ENCODE measurements at places on chromosomes 11 and 22.

DNA sequence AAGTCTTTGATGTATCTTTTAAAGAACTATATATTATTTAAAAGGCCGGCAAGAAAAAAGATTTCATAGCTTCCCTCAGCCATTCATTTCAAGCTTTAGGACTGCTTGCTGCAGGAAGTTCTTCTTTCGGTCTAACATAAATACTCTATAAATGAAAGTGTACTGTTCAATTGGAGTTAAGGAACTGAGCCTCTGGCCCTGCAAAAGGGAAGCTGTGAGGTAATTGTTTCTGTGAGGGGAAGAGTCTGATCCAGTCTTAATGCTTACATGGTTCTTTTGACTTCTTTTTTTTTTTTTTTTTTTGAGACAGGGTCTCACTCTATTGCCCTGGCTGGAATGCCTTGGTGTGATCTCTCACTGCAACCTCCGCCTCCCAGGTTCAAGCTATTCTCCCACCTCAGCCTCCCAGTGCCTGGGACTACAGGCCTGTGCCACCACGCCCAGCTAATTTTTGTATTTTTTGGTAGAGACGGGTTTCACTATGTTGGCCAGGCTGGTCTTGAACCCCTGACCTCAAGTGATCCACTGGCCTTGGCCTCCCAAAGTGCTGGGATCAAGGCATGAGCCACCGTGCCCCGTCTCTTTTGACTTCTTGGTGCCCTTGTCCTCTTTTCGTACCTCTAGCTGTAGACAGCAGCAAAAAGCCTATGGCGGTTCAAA lies 4.7 kb upstream of the TRIM29 start:
- no peak for DNase-seq

GRCh38 chr11:35618497-35619115 lies 346 bp downstream of the FJX1 start:
- DNase-seq = no peak

GRCh38 chr11:45805305-45806071 lies 539 bp downstream of the SLC35C1 start:
- DNase-seq = no peak

DNA sequence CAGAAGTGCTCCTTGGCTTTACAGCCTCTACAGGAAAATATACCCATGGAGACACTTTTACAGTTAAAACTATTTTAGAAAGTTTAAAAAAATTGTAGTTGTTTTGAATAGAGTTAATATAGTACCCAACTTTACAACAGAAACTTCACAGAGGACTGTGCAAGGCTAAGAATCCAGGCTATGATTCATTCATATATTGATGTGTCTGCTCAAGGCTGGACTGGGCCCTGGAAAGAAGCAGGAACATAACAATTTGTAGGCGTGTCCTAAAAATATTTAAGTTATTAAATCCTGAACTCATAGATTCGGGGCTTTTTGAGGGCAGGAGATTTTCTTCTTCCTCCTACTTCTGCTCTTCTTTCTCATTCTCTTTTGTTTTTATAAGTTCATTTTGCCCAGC lies 291.5 kb upstream of the CCDC179 start:
- DNase-seq = no peak

DNA sequence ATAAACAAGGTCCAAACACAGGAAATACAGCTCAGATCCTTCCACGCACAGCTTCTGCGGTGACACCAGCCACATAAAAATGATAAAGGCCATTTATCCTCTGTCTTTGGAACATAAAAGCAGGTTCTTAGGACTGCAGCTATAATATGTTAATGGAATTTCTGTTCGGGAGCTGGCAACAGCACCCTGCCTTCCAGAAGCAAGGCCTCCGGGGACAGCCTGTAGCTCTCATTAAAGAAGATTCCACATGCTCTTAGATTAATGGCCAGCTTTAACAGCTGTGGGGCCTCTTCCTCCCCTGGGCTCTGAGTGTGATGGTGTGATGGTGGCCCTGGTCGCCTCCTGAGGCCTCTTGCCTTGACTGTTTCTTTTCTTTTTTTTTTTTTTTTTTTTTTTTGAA lies 137.3 kb downstream of the CACNA1I start:
- no peak for DNase-seq

GRCh38 chr11:128686021-128686741 lies 7.7 kb upstream of the FLI1 start:
- DNase-seq = no peak

GRCh38 chr11:494761-495536 lies 12.1 kb downstream of the RNH1 start:
- no peak for DNase-seq

DNA sequence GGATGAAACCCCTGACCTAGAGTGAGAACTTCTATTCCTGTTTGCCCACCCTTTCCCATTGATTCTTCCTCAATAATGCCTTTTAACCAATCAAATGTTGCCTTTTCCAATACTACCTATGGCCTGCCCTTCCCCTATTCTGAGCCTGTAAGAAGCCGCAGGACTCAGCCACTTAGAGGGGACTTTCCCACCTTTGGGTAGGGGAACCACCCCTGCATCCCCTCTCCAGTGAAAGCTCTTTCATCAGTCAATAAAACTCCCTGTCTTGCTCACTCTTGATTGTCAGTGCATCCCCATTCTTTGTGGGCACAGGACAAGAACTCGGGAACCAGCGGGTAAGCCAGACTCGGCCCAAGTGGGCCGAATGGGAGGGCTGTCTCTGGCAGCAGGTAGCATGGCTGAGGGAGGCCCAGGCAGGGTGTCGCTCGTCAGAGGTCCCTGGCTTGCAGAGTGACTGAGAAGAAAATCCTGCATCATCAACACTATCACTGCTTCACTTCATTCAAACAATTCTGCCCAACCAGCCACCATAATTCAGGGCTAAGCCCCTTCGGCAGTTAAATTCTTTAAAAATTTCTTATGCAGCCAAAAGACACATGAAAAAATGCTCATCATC lies 30.4 kb downstream of the LDHAL6A start:
- DNase-seq = no peak

- DNase-seq = no peak
Observed at GRCh38 chr22:27474711-27475547, 326.6 kb downstream of the MN1 start.

DNA sequence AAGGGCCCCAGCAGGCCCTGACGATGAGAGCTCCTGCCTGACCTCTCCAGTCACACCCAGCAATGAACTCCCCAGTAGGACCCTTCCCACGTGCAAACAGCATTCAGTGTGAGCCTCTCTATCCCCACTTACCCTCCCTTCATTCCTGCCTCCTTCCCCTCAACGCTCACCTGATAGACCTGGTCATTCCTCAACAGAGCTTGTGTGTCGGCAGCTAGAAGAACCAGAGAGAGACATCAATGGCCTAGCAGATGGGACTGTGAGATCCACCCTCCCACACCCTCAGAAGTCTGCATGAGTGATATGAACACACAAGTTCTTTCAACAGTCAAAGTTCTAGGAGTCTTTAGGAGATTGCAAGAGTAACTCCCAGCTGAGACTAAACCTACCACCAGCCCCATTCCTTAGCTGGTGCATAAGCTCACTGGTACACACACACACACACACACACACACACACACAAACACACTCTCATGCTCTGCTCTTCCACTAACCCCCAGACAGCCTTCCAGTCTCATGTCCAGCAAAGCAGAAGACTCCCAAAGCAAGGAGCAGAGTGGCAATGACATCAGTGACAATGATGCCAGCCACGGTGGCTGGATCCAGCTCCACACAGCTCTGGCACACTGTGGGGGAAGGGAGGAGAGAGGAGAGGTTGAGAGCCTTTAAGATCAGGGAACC lies 3.1 kb downstream of the CD3D start:
- no peak for DNase-seq

GRCh38 chr11:93622043-93622442 lies 39.4 kb upstream of the CEP295 start:
- no peak for DNase-seq

- no peak for DNase-seq
Observed at GRCh38 chr11:64967375-64967774, 4.5 kb downstream of the MAJIN start.

DNA sequence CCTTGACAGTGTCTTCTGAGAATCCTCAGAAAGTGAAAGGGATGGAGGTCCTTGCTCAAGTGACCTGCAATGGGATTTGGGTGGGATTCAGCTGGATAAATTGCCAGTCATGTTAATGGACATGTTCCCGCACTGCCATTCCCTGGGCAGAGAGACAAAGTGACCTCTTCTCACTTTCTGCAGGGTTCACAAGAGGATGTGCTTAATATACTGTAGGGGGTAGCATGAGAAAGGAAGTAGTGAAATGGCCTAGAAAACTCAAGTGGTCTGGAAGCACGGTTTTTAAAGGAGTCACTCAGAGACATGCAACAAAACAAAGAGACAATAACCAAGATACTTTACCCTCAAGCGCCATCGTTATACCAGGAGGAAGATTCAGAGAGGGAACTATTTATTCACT lies 70.2 kb downstream of the NELL1 start:
- no peak for DNase-seq

DNA sequence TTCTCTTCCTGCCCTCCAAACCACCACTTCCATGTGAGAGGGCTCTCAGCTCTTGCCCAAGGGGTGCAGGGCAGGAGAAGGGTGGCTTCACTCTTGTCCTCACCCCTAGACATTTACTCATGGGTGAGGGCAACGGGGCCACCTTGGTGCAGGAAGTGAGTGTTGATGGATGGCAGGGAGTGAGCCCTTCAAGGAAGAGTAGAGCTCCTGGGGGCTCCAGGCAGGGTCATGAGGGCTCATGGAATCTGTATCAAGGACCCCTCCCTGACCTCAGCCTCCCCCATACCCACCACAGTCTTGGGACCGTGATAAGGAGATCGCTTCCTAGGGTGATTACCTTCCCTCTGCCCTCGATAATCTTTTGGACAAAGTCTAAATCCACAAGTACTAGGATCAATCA lies 37.8 kb downstream of the TSPAN18 start:
- no peak for DNase-seq

GRCh38 chr11:16356057-16356760 lies at the start of gene SOX6:
SOX6 (minus strand) TSS chr11:16356546; CDS start chr11:16341248, 15,298 bp downstream.
- no peak for DNase-seq

GRCh38 chr11:28838741-28839140 lies 730.6 kb downstream of the METTL15 start:
- DNase-seq = no peak

GRCh38 chr22:48237466-48238283 lies 1475.2 kb downstream of the TBC1D22A start:
- no peak for DNase-seq

DNA sequence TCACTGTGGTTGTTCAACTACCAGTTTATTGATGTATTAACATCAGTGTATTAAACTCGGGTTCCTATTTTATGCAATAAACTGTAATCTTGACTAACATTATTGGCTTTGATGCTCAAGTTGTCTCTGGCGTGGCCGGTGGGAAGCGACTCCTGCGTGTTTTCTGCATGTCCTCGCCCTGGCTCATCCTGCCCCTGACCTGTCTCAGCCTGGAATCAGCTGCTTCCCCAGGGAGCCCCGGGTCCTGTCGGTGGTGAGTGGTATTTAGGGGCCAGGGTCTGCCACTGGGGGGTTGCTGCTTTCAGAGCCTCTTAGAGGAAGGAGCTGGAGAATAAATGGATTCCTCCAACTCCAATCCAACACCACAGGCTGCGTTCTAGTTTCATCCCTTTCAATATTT lies 22.5 kb downstream of the IFITM10 start:
- DNase-seq = no peak

GRCh38 chr11:13384908-13385640 lies 77.9 kb downstream of the BTBD10 start:
- no peak for DNase-seq

GRCh38 chr22:29352778-29353177 lies 35.6 kb downstream of the AP1B1 start:
- no peak for DNase-seq

DNA sequence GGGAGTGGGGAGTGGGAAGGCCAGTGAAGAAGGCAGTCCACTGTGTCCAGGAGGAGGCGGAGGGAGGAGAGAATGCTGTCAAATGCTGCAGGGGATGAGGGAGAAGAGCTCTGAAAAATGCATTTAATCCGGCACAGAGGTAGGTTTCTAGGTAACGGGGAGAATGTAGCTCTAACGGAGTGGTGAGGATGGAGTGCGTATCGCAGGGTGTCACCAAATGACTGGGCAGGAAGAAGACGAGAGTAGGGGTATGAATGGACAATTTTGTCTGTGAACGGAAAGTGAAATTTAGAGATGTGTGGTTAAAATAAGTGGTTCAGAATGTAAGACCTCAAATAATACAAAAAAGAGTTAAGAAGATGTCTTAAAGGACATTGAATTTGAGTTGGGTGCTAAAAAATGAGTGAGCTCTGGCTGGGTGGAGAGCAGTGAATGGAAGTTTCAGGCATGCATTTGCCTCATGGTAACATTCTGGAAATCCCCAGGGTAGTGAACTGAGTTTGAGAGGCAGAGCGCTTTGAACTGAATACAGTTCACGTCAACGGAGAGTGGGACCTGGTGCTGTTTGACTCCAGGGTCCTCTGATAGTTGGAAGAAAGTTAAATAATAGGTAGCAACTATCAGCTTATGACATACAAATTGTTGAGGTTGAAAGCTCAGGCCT lies 81.3 kb upstream of the CADM1 start:
- no peak for DNase-seq

- no peak for DNase-seq
Observed at GRCh38 chr11:123211149-123211852, 16.3 kb upstream of the CLMP start.

DNA sequence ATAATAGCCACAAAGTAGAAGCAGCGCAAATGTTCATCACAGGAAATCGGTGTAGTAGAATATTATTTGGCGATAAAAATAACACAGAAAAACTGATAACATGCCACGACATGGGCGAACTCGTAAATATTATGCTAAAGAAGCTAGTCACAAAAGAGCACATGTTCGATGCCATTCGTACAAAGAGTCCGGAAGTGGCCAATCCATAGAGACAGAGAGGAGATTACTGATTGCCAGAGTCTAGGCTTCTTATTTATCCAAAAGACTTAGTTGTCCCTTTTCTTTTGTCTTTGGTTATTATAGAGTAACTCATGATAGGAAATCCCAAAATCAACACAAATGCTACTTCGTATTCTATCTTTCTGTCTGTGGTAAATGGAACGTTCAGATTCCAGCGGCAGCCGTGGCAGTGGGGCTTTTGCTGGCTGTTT lies 56.5 kb downstream of the MED15 start:
- no peak for DNase-seq

DNA sequence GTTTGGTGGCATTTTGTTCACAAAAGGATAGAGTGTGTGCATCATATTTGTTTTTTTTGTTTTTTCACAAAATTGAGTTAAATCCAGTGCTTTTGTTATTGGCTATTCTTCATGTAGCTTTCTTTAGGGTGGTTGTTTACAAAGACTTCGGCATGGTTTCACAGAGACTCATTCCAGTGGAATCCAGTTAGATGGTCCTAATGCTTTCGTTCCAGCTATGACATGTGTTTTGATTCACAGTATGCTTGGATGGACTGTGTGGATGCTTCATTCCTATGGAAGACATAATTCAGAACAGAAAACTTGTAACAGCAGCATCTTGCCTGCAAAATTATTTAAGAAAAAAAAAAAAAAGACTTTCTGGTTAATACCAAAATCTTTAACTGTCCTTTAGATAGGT lies 97.9 kb downstream of the PDHX start:
- no peak for DNase-seq

- no peak for DNase-seq
Observed at GRCh38 chr22:24133187-24133965, 47.9 kb upstream of the SUSD2 start.

GRCh38 chr11:26096451-26096850 lies 235.5 kb upstream of the ANO3 start:
- DNase-seq = no peak

- DNase-seq = no peak
Observed at GRCh38 chr22:21087119-21087518, 41.4 kb downstream of the LRRC74B start.

GRCh38 chr11:34303028-34303570 lies 54.7 kb downstream of the ABTB2 start:
- no peak for DNase-seq
